ENCODE measurements at places on chromosomes 6 and 20. TPM values are rescaled to one million over a fixed set of nuclear protein-coding genes. Genes with fewer than 3 reads are reported as not detected.
A peak's percentile ranks its signal among the peaks of the same experiment; 100 is the strongest.

DNA sequence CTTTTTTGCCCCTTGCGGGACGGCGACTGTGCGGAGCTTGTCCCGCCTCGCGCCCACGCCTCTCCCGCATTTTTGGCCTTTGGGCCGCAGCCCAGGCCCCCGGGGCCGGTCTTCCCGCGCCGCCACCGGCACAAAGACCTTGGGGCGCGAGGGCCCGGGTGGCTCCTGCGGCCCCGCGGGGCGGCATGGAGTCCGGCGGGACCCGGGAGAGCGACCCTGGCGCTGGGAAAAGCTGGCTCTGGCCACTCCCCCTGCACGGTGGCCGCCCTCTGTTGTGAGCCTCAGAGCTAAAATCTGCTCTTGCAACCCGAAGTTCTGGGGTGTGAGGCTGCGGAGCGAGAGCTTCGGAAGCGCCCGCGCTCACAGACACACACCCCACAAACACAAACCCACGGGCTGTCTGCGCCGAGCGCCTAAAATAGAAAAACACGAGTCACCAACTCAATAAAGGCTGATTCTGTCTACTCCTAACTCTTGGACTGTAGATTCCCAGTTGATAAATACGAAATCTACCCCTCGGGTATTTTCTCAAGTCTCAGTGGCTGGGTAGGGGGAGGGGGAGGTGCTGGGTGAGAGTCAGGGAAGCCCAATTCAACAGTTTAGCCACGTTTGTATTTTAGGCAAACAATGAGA is 496 bp upstream of the BEND3 start:
- DNase-seq = no peak

GRCh38 chr20:19830211-19830785 is 72.2 kb downstream of the RIN2 start:
- DNase-seq = no peak

- no peak for DNase-seq
Measured at GRCh38 chr20:42020316-42020715, 402.1 kb upstream of the CHD6 start.

GRCh38 chr6:16205377-16206144 is 32.8 kb upstream of the GMPR start:
- DNase-seq = peak; percentile 82

DNA sequence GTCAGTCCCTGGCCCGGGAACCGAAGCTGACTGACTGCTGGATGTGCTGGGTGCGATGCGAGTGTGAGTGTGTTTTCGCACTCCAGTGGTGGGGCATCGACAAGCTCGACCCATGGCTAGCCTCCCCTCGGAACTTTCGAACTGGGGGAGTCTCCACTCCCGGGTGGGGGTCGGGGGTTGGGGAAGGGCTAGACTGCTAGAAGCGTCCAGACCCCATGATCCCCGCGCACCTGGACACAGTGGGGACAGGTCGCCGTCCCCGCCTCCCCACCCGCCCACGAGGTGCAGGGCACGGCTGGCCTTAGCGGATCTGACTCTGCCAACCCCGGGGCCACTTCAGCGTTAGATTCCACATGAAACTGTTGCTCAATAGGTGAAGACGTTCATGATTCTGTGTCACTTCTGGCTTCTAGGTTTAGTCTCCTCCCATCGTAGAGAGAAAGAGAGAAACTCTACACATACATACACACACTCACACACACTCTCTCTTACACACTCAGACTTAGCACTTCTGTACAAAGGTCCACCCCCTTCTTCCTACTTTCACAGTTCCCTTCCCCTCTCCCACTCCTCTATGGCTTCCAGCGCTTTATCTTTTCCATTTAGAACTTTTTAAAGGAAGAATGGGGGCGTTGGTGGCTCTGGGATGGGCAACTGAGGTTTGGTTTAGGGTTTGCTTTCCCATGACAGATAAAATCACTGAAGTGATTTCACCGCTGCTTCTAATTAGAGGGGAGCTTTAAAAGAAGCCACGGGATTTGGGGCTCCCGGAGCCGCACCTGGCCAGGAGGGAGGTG is 5.1 kb upstream of the TFAP2A start:
- DNase-seq = no peak

DNA sequence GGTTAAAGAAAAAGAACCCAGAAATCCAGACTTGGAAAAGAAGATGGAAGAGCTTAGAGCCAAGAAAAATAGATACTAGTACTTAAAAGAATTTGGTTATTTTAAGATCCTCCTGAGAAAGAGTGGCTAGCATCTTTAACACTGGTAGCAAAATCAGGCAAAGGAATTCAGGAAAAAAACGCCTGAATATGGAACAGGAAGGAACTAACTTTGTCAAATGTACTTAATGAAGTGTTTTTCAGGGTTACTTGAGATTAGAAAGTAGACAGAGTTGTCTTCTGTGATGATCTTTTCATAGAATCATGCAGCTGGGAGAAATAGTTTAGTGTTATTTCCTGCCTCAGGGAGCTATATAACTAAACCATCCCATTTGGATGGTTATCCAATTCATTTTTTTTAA is 50.8 kb upstream of the SASH1 start:
- DNase-seq = no peak

GRCh38 chr6:73774311-73774774 is 78.3 kb downstream of the CD109 start:
- peak; percentile 45 for DNase-seq

DNA sequence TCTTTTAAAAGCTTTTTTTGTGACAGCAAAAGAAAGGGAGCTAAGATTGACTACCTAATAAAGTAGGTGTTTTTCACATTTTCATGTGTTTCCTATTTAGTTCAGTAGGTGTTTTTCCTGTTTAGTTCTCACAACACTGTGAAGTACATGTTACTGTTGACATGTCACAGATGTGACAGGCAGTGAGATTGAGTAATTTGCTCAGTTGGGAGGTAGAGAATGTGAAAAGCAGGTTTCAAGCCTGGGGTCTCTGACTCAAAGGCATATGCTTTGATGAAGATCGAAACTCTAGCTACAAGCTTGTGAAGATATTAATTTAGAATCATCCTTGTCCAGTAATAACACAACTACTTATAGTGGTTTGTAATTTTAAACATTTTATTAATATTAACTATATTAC is 43.1 kb downstream of the SLX4IP start:
- DNase-seq = no peak

DNA sequence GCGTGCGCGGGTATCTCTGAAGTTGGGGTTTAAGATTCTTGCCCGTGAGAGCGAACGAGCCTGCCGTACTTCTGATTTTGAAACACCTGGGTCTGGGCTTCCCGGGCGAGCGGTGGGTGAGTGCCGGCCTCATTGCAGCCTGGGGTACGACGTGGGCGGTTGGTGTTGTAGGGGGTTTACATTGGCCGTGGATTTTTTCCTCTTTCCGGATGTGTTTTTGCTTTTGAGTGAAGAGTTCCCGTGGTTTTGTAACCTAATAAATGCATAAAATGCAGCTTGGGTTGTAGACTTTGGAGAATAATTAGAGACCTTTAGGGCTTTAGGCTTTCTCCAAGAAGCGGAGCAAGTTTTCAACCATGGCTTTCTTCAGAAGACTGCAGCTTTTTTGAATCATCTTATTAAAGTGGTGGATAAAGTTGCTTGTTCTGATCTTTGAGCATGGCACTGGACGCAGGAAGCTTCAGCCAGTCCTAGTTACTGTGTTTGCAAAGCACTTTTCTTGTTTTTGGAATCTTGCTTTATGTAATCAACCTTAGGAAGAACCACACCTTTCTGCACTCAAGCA is 314 bp downstream of the FARS2 start:
- DNase-seq = no peak

DNA sequence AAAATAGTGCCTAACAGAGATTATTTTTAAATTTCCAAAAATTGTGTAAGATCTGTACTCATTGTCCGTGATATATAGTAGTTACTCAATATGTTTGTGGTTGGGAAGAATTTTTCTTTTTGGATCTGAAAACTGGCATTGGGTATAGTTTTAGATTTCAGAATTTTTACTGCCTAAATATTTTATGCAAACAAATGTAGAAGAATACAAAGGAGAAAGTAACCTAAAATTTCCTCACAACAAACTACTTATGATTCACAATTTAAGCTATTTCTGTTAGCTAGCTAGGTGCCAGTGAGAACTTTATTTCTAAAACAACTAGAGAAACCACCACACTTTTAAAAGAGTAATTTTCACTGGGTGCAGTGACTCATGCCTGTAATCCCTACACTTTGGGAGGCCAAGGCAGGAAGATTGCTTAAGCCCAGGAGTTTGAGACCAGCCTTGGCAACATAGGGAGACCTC is 38.8 kb downstream of the SESN1 start:
- no peak for DNase-seq

- DNase-seq = no peak
Measured at GRCh38 chr6:21751608-21752007, 158.1 kb downstream of the SOX4 start.

- no peak for DNase-seq
Measured at GRCh38 chr20:39784693-39785092, 822.5 kb downstream of the DHX35 start.

- DNase-seq = no peak
Measured at GRCh38 chr6:140077827-140078560, 703.5 kb upstream of the CITED2 start.

DNA sequence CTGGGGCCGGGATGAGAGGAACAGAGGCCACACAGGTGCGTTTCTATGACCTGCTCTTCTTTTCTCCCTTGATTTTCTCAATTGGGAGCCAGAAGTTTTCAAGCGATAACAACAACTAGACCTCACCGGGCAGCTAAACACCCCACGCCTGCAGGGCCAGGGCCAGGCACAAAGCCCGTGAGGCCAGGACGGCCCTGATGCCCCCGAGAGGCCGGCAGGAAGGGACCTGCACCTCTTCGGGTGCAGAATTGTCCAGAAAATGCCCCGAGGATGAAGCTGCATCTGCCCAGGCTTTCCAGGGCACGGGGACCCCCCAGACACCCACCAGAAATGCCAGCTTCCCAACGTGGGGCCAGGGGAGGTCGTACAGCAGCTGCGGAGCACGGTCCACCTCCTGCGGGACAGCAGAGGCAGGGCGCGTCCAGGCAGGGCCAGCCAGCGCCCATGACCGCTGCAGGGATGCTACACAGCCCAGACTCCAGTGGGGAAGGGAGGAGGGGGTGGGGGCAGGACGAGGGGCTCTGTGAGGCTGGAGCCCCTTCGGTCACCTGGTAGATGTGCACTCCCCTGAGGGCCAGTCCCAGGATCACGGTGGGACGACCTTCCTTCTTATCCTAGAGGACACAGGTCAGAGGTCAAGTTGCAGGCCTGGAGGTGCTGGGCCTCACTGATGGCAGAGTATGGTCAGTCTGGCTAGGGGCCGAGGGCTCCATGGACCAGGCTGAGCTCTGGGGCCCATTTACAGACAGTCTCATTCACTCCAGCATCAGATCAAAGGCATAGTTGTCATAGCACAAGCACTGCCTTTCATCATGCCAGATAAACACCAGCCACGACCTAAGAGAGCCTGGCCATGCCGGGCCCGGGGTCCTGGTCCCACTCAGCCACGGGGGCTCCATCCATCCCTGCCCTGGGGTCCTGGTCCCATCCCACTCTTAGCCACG is 16.4 kb downstream of the FRMD1 start:
- no peak for DNase-seq

DNA sequence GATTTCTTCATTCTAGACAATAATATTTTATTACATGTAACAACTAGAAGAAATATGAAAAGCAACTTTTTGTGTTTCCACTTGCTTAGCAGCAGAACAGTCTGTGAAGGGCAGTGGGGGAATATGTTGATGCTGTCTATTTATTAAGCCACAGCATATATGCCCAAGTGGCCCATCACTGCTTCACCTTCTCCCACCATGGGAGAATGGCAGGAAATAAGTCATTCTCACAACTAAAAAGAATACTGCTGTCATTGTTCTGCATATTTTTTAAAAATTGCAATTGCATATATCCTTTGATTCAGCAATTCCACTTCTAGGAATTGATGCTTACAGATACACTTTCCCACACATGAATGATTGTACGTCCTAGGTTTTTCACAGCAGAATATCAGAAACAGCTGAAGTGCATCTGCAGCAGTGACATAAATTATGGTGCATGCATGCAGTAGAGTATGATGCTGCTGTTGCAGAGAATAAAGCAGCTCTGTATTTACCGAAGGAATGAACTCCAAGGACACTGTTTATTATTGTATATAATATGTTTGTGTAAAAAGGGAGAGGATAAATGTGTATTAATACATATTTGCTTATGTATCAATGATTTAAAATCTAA is 26.8 kb downstream of the KIF3B start:
- DNase-seq = no peak

GRCh38 chr6:25769983-25770382 is 15.4 kb downstream of the SLC17A4 start:
- peak; percentile 1 for DNase-seq

- no peak for DNase-seq
Measured at GRCh38 chr6:133608620-133609019, 280.3 kb upstream of the TCF21 start.

DNA sequence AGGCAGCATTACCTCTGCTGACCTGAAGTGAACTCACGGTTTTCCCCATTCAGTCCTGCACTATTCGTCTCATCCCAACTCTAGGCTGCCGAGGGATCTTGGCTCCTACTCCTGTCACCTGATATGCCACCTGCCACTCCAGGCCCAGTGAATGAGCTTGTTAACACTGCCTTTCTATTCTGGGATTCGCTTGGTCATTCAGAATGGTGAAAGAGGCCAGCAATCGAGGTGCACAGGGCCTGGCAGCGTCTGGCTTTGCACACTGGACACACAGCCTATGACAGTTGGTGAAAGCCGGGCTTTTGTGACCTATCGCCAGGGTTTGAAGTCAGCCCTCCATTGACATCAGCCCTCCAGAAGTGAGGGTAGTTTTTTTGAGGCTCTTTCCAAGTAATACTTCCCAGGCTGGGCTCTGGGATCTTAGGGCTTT is 59.3 kb upstream of the MYL9 start:
- DNase-seq = no peak

DNA sequence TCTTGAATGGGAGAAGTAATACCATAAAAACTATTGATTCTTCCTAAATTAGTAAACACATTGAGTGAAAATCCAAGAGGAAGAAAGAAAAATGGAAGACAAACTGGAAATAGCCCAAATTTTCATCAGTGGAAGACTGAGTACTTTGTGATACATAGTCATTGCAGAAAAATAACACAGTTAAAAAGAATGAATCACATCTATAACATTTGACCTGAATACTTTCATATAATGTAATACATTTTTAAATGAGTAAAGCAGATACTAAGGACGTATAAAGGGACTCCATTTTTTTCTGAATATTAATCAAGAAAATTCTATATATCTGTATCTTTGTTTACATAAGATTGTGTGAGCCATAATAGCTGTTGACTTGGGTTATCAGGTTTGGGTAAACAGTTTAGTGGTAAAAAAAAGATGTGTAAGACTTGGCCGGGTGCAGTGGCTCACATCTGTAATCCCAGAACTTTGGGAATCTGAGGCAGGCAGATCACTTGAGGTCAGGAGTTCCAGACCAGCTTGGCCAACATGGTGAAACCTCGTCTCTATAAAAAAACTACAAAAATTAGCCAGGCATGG is 4.3 kb upstream of the SLC17A2 start:
- DNase-seq = no peak

IPCEF1 gene
- 0.34 TPM for total RNA-seq

LY6G6C gene
- not detected for total RNA-seq

PROKR2 gene
- total RNA-seq = not detected

TSPO2 gene
- total RNA-seq = not detected

TREM1 gene
- total RNA-seq = 1.4 TPM
